Activated T-cell treated with anti-CD3 and anti-CD28 coated beads, Interleukin-2, amount 50 U/mL, for 72 hours (primary cell): ENCODE measurements at places on chromosomes 2 and 18.

- no peak overlapping the region for H3K4me3 ChIP-seq
- no peaks in the 10 kb centered on the region for H3K36me3 ChIP-seq
- H3K27ac ChIP-seq: no peak overlapping the region
- H3K4me1 ChIP-seq: no peaks in the 10 kb centered on the region
Observed at GRCh38 chr2:76829374-76830234, 692.6 kb downstream of the LRRTM4 start.

- DNase-seq: no peak
- no peaks in the 10 kb centered on the region for H3K36me3 ChIP-seq
- no peak overlapping the region for H3K27ac ChIP-seq
Observed at GRCh38 chr2:18209934-18210639, 331.6 kb downstream of the KCNS3 start.

DNA sequence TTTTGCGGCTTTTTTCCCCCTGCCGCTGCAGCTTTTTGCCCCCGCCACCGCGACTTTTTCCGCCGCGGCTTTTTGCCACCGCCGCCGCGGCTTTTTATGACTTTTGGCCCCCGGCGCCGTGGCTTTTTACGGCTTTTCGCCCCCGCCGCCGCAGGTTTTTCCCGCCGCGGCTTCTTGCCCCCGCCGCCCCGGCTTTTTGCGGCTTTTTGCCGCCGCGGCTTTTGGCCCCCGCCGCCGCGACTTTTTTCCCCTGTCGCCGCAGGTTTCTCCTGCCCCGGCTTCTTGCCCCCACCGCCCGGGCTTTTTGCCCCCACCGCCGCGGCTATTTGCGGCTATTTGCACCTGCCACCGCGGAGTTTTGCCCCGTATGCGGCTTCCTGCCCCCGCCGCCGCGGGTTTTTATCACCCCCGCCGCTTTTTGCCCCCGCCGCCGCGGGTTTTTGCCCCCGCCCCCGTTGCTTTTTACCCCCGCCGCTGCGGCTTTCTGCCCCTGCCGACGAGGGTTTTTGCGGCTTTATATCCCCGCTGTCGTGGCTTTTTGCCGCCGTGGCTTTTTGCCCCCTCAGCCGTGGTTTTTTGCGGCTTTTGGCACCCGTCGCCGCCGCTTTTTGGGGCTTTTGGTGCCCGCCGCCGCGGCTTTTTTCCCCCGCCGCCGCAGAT is 2750.9 kb downstream of the RPIA start:
- no peak for DNase-seq
- H3K27me3 ChIP-seq: peaks cover 20% of the 10 kb centered on the region
- H3K4me1 ChIP-seq: no peaks in the 10 kb centered on the region
- no peak overlapping the region for H3K27ac ChIP-seq

DNA sequence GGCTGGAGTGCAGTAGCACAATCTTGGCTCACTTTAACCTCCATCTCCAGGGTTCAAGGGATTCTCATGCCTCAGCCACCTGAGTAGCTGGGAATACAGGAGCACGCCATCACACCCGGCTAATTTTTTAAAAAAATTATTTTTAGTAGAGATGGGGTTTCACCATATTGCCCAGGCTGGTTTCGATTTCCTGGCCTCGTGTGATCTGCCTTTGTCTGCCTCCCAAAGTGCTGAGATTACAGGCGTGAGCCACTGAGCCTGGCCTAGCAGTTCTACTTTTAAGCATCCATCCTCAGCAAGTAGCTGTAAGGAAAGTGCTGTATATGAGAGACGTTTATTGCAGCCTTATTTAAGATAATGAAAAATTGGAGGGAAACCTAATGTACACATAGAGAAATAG is 79.7 kb downstream of the ZDBF2 start:
- H3K36me3 ChIP-seq: no peaks in the 10 kb centered on the region
- no peaks in the 10 kb centered on the region for H3K4me1 ChIP-seq
- H3K27me3 ChIP-seq: peaks cover 5% of the 10 kb centered on the region
- no peak overlapping the region for H3K27ac ChIP-seq
